ENCODE measurements at places on chromosomes 2 and 18.

GRCh38 chr2:72367530-72368225 is 220.0 kb upstream of the CYP26B1 start:
- DNase-seq, result no peak

- no peak for DNase-seq
These were observed 396.4 kb downstream of the LNPK start for GRCh38 chr2:175605640-175606009.

DNA sequence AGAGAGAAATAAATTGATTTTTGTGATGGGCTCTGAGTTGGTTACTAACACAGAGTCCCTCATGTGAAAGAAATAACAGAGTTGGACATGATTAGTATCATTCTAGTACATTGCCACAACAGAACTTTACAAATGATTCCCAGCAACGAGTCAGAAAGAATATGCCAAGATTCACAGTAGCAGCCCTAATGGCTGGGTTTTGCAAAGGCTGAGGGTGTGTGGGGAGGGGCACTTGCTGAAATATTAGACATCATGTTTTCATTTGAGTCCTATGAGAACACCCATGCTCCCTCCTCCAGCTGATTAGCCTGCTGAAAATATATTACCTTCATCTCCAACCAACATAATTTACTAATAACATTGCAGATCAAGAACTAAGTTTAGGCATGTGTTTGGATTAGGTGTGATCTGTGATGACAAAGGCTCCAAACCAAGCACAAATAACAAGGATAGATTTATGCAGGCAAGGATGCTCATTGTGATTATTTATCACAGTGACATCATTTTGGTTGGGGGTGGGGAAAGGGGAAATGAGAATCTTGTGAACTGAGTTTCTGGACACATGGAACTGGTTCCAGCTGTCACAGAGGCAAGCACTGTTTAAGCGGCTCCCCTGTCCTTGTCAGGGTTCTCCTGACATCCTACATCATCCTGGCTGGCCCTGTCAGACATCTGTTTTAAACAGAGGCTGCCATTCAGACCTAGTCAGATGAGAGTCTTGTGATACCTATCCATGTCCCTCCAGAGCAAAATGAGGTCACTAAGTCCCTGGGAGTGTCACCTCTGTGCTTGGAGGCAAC is 205.8 kb upstream of the NCKAP5 start:
- no peak for DNase-seq

DNA sequence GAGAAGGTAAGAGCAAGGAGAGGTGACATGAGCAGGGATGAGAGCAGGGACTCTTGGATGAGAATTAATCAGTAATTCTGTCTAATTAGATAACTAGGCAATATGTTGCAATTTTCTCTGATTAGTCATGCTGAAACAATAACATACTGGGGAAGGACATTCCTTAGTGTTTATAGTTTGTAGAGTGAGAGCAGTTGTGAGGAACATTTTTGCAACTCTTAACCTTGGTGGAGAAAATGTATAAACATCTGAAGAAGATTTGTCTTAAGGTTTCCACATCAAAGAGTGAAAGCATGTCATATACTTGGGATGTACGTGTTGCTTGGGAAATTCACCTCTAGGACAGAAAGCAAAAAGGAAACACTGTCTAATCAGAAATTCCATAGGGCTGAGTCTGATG is 955.4 kb upstream of the FANCL start:
- DNase-seq, result no peak

- DNase-seq, result peak; percentile 21
These were observed 125.9 kb downstream of the MAIP1 start for GRCh38 chr2:200081236-200081635.

- no peak for DNase-seq
These were observed 60.7 kb downstream of the ADI1 start for GRCh38 chr2:3458396-3459184.

GRCh38 chr2:20450201-20450999 is 3.5 kb downstream of the RHOB start:
- peak; percentile 30 for DNase-seq

DNA sequence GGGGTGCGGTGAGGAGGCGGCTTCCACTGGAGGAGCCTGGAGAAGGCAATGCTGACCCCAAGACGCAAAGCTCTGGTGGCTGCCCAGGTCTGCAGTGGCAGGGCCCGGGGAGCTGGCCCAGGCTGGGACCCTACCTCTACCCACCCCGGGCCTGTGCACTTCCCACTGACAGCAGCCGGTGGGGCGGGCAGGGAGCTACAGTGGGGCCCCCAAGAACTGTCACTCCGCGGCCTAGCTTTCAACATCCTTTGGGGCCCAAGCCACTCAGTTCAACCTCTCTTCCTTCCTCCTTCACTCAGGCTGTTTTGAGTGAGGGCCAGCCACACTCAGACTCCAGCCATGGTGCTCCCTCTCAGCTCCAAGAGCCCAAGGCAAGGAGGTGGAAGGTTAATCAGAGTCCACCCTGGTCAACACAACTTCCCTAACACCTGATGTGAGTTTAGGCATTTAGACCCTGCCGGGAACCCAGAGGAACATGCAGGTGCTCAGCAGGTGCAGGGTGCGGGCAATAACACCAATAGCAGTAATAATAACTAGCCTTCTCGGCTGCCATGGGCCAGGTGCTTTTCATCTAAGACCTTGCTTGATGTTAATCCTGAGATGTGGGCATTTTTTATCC is 93.6 kb downstream of the ZFP36L2 start:
- DNase-seq, result no peak

- DNase-seq, result no peak
These were observed 21.7 kb downstream of the ZDBF2 start for GRCh38 chr2:206296128-206296527.

DNA sequence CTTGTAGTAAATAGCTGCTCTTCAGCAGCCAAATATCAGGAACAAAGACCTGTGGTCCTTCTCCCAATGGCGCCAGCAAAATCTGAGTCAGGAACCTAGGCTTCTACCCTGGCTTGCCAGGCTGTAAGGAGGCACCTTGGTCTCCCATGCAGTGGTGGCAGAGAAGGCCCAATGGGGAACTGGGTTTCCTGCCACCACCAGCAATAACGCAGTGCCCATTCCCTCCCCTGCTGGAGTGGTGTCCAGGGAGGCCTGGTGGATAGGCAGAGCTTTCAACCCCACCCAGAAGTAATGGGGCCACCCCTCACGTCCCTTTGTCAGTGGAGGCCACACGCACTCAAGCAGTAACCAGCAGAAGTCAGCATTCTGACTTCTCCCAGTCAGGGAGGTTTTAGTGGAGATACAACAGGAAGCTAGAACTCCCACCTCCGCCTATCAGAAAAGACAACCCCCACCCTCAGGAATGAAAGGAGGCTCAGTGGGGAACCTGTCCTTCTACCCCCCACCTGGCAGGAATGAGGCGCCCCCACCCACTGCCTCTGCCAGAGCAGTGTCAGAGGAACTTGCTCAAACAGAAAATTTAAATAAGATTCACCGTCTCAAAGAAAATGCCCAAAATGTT is 132.4 kb downstream of the COPS8 start:
- DNase-seq, result no peak

DNA sequence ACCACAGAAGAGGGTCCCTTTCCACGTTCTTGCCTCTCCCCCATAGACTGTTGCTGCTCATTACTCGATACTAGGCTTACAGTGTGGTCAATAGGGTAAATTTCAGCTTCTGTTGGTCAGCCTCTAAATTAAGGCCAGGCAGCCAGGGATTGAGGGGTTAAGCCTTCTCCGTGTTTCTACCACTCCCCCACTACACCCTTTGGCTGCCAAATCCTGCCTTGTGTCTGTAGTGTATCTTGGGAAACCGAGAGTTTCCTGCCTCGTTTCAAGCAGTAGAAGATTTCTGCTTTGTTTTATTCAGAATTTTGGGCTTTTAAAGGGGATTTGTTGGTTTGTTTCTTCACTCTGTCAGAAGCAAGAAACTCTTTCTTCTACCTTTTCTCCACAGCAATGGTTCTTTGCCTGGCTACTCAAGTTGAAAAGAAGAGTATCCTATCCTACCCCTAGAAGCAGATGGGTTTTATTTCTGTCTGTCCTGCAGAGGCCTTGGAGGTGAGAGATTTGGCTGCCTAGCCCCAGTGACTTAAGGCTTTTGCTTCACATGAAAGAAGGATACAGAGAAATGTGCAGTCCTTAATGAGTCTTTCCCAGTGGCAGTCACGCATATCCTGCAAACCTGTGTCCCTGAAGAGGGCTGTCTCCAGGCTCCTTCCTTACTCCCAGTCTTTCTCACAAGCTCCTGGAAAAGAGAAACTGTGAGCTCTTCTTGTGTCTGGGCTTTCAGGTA is 261.5 kb upstream of the TANK start:
- no peak for DNase-seq

DNA sequence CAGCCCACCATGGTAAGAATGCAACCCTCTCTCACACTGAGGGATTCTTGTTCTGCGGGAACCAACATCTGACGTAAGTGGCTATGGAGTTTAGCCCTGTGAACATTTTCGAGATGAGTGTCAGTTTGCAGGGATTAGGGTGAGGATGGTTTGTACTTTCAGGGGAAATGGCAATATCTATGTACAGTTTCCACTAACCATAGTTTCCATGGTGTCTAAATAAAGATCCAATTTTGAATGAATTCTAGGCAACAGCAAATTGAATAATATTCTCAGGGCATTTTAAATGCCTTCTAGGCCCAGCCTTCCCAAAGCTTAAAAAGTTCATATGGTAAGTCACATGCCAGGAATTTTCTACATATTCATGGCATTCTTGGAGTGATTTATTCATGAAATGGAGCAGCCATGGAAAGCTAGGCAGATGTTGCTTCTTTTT is 105.4 kb upstream of the MMADHC start:
- DNase-seq, result no peak

GRCh38 chr2:70089983-70090525 is 2.8 kb downstream of the PCBP1 start:
- DNase-seq, result no peak

DNA sequence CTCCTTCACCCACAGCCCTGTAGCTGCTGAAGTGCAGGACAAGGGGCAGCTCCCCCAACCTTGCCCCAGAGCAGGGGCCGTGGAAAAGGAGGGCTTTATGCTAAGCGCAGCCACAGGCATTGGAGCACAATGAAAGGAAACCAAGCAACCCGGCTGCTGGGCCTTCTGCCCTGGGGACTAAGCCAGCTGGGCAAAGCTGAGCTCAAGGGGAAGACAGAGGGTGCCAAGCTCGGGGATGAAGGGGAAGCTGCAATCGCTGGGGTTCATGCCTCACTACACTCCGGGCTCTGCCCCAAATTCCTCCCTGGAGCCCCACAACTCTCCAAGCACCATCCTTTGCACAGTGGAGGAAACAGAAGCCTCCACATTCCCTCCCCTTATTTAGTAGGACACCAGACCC is 12.4 kb downstream of the SFXN5 start:
- no peak for DNase-seq

DNA sequence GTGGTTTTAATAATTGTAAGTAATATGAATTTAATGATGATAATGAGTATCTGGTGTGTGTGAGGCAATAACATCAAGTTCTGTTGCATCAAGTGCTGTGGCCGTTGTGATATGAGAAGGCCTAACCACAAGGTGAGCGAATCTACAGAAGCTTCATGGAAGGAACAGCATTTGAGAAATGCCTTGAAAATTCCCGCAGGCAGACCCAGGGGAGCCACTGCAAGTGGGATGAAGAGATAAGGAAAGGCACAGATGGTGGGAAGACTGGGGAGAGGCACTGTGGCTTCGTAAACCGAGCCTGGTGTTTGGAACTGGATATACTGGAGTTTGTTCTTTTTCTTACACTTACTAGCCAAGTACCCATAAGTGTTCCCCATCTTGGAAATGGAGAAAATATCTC is 357.5 kb downstream of the PTPRM start:
- DNase-seq, result no peak

DNA sequence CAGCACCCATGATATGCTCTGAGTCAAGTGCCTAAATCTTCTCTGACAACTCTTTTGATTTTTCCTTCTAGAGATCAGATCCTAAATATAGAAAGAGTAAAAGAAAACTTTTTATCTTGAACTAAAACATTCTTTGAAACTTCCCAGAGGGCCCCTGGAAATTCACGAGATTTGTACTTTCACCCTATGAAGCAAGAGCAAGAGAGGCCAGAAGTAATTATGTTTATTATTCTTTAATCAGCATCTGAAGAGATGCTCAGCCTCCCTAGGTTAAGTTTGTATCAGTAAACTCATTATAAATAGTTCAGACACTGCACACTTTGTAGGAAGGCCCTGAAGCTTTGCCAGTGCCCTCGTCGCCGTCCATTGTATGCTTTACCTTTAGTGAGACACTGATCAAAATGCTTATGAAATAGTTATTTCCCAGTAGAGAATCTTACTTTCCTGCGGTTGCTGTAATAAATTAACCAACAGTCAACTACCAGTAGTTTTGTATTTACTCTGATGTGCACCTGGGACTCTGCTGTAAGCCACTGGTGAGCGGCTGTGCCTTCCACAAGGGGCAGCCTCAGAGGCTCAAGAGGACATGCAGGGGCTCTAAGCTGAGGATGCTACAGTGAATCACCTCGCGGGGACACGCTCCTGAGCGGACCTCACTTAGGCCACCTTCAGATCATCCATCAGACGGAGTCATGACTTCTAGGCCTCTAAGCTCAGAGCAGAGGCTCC is 71.9 kb downstream of the BIN1 start:
- DNase-seq, result no peak

Measured in retina (tissue), 1 donor.